Anterior cingulate cortex (tissue), 58 donors: ENCODE measurements at places on chromosomes 3 and 15.

DNA sequence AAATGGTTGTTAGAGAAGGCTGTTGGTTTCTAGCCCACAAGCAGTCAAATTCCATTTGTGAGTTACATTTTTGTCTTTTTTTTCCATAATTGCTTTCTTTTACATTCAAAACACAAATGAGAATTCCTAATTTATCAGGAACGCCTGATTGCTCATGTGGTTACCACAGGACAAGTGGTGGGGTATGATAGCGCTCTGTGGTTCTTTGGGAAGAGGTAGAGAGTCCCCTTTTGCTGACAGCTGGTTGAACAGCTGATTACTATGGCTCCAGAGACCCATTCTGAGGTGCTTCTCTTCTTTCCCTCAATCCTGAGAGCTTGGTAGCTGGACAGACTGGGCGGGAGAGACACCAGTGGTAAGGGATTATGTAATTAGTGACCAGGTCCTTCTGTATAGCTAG lies 24.4 kb downstream of the CNOT10 start:
- DNase-seq, result no peak

DNA sequence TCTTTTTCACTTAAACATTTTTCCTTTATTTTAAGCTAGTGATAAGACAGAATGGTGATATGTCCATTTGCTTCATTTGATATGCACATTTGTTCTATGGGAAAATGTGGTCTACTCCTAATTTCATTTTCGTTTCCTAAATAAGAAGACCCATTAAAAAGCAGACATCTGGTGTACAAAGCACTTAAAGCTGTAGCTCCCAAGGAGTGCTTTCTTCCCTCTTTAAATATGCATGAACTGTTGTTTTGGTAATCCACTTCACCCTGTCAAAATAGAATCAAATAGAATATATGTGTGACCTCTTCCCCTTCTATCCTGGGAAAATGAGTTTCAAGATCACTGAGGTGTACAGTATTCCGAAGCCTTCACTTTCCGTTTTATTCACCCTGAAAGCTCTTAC lies 182.8 kb downstream of the ROBO2 start:
- DNase-seq, result no peak

DNA sequence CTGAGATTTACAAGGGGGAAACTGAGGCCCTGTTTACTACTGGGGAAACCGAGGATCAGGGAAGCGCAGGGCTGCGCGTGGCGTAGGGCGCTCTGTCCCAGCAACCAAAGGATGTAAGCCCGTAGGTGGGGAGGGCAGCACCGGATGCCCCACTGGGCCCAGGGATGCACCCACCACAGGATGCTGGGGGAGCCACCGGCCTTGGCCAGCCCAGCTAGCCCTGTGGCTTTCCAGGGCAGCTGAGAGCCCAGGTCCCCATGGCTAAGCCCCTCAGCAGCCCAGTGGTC lies 33.4 kb downstream of the RPN1 start:
- no peak for DNase-seq

DNA sequence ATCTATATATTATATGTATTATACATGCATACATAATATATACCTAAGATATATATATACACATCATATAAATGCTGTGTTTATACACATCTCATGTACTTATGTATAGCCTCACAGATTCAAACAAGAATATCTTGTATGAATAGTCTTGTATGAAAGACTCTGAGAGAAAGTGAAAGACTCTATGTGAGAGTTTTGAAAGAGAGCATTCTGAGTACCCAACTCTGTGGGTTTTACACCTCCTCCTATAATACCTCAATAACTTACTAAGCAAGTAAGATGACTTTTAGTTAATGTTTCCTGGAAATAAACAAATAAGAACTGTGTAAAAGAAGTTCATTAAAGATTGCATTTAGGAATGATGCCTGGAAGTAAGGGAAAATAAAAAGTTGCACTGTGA lies 108.1 kb upstream of the GMNC start:
- no peak for DNase-seq

- DNase-seq, result no peak
Measured at GRCh38 chr15:95973566-95974256, 356.8 kb upstream of the NR2F2 start.

DNA sequence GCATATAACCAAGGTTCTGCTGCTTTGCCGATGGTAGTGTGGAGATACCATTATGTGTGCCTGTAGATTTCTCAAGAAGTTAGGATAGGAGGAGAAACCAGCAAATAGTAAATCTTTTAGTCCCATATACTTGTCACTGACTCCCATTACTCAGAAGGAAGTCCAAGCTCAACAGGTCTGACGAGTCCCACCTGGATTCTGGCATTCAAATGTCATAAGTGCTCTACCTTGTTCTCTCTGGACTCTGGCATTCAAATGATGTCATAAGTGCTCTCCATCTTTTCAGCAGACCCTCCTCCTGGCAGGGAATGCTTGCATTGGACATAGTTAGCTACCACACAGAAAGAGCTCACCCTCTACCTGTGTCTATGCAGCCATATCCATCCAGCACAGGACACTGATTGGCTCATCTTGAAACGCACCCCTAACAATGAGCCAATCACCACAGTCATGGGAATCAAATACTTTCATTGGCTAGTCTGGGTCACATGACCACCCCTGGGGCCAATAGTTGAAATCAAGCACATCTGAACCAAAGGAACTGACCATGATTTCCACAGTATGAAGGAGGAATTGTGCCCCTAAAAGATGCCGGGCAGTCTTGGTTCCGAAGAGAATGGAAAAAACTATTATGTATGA lies 205.0 kb upstream of the ADAMTS9 start:
- DNase-seq, result no peak

DNA sequence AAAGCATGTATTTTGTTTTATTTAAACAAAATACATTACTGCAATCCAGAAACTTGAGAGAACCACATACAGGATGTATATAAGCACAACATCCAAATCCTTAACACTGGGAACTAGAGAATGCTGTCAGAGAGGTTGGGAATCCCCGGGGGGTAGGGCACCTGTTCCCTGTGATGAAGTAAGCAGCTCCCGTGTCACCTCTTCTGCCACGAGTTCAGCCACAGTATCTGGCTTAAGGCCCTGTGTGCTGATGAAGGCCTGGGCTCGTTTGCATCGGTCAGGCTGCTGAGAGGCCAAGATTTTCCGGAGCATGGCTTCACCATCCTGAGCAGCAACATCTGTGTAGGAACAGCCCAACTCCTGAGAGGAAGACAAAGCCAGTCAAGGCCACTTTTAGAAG lies 36.4 kb downstream of the EIF3J start:
- no peak for DNase-seq

DNA sequence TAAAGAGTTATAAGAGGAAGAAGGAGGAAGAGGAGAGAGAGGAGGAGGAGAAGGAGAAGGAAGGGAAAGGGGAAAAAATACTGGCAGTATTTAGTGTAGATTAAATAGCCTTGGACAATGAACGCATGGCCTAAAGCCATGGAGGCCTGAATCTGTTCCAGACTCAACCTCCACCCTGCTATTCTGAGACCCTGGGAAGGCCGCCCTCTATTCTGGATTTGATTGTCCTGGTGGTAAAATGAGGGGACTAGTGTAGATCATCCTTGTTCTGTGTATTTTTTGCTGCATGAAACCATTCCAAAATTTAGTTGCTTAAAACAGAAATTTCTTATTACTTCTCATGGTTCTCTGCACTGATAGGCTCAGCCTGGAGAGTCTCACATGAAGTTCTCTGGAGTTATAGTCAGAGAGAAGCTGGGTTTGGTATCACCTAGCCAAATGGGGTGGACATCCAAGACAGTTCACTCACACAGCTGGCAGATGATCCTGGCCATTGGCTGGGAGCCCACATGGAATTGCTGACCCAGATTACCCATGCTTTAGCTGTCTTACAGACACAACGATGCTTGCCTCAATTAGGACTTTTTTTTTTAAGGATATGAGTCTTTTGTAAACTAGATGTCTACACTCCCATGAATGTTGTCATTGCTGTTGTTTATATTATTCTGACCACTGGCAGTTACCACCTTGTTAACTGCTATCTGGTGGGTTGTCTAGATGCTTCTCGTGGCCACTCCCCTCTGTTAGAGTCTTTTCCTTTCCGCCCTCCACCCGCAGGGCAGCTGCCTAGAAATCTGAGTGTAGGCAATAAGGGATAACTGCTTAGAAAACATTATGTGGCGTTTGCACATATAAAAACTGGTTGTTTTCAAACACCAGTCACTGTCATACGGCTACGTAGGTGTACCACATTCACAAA lies 149.9 kb downstream of the SST start:
- no peak for DNase-seq

DNA sequence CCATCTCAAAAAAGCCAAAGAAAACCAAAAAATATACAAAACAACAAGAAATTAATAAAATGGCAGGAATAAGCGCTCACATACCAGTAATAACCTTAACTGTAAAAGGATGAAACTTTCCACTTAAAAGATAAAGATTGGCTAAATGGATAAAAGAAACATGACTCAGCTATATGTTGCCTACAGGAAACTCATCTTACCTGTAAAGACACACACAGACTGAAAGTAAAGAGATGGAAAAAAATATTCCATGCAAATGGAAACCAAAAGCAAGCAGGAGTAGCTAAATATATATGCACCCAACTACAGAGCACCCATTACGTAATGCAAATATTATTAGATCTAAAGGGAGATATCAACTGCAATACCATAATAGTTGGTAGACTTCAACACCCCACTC lies 49.7 kb downstream of the ADAM10 start:
- DNase-seq, result no peak

- DNase-seq, result no peak
Measured at GRCh38 chr3:157532529-157533297, 29.5 kb upstream of the VEPH1 start.

GRCh38 chr3:56819016-56819809 lies 17.5 kb upstream of the ARHGEF3 start:
- DNase-seq, result no peak
